Activated CD4-positive, alpha-beta T cell treated with anti-CD3 and anti-CD28 coated beads for 36 hours (primary cell): ENCODE measurements at places on chromosomes 2 and 18.

DNA sequence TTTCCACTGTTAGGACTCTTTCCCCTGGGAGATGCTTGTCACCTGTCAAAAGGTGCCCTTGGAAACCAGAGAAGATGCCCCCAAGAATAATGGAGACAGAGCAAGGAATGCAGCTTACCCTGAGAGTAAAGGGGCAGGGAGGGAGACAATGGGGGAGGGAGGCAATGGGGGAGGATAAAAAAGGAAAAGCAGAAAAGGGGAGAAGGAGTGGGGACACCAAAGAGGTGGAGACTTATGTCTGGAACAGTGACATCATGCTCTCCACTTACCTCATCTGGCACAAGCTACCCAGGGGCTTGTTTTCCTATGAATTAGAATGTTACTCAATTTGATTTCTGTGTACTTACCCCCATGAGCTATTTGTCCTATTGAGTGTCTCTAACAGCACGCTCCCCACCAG lies 67.9 kb downstream of the MRO start:
- no peak for DNase-seq

DNA sequence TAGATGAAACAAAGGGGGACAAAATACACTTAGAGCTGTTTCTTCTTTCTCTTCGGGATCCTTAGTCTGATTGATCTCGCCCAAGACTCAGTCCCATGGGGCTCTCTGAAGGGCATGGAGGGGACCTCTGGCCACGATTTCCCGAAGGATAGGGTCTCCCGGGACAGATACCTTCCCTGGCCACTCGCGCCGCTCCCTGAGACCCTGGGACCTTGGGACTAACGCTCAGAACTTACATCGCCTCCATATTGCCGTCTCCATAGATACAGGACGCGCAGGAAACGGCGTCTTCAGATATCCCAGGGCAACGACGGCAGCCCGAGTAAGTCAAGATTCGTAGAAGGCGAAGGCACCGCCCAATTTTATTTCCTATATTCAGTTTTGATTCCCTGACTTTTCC lies at the start of gene CFAP65:
Gene CFAP65, minus strand, starts transcription at position 265 of the 400 bp plus-strand sequence. CDS start 2,468 bp downstream, outside the sequence.
- peak; percentile 70 for DNase-seq

DNA sequence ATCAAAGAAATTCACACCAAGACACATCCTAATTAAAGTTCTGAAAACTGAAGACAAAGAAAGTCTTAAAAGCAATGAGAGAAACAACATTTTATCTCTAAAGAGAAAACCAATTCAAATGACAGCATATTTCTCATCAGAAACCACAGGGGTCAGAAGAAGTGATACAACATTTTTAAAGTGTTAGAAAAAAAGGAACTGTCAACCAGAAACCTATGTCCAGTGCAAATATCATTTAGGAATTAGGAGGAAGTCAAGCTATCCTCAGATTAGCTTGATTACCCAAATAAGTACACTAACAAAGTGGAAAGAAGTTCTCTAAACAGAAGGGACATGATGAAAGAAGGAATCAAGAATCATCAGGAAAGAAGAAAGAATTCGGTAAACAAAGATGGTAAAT lies 59.5 kb upstream of the BCL2L11 start:
- no peak for DNase-seq

- DNase-seq = no peak
These were observed 125.8 kb downstream of the GALNT14 start for GRCh38 chr2:31012406-31012805.

DNA sequence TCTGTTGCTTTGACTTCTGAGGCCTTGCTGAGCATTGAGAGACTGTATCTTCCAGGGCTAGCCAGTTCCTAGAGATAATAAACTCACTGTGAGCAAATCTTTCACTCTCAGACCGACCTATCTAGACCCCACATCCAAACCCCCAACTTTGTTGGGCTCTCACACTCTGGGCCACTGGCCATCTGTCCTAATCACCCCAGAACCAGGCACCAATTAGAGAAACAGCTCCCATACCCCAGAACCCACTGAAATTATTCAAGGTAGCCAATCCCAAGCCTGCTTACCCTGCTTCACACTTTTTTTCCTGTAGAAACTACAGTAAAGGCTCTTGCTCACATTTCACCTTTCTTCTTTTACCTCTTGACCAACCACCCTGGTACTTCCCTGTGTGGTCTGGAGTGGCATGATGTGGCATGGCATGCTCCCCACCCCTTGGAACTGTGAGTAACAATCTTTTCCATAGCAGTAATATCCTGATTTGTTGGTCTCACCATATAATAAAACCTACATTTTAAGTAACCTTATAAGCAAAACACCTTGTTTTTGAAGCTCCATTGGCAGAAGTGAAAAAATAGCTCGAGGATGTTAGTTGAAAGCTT lies 55.2 kb downstream of the ANKRD12 start:
- DNase-seq = no peak

GRCh38 chr2:120761164-120761861 lies 25.6 kb downstream of the GLI2 start:
- DNase-seq = peak; percentile 1

DNA sequence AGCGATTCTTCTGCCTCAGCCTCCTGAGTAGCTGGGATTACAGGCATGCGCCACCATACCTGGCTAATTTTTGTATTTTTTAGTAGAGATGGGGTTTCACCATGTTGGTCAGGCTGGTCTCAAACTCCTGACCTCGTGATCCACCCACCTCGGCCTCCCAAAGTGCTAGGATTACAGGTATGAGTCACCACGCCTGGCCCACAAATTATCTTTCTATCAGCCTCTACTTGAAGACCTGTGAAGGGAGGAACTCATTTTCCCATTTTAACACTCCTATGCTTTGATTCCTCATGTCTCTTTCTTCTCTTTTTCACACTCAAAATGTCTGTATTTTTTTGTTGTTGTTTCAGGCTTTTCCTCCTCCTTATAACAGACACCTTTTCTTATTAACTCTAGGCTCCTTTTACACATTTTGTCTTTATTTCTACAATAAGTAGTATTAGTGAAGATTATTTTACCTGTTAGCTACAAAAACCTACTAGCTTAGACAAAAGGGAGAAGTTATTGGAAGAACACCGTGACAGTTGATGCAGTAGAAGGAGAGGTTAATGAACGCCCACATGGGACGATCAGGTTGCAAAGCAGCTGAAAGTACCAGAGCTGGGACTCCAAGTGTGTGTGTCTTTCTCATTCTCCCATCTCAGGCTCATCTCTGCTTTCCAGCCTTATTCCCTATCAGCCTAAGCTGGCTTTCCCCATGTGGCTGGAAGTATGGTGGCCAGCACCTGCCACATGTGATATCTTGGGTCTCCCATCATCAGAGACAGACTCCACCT lies 97.6 kb upstream of the AGAP1 start:
- DNase-seq = no peak

DNA sequence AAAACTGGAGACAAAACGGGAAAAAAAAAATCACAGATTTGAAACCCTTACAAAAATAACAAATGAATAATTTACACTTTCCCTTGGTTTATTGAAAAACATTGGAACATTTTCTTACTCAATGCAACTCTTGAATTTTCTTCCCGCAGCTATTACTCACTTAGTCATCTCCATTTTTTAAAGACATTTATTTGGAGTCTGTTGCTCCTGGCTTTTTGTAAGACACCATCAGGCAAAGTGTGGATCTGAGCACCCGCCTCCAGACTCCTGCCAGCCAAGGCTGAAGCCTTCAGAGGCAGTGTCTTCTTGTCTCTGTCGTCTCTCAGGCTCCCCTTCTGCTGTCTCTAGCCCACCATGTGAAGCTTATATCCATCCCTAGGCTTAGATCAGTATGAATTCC lies 46.2 kb downstream of the TRIB2 start:
- no peak for DNase-seq

DNA sequence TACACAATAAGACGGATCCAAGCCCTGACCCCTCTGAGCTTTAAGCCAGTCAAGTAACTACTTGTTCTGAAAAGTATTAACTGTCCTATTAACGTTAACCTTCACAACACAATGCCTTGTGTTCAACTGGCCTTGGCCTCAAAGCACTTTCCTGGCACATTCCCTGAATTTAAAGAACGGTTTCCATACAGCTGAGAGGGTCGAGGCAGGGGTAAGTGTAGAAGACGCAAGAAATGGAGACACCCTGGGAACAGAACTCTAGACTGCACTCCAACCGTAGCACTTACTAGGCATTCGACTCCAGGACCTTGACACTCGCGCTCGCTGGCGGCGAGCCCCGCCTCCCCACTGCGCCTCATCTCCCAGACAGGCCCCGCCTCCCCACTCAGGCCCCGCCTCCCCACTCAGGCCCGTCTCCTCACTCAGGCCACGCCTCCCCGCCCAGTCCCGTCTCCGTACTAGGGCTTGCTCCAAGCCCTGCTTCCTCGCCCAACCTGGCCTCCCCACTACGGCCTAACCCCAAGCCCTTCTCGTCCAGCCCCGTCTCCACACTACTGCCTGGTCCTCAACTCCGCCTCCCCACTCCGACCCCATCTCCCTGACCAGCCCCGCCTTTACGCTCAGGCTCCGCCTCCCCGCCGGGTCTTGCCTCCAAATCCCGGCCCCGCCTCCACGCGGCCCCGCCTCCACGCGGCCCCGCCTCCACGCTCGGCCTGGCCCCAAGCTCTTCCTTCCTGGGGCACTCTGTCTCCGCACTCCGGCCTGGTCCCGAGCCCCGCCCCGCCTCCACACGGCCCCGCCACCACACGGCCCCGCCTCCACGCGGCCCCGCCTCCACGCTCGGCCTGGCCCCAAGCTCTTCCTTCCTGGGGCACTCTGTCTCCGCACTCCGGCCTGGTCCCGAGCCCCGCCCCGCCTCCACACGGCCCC lies 887 bp upstream of the TMEM87B start:
- peak; percentile 99 for DNase-seq

DNA sequence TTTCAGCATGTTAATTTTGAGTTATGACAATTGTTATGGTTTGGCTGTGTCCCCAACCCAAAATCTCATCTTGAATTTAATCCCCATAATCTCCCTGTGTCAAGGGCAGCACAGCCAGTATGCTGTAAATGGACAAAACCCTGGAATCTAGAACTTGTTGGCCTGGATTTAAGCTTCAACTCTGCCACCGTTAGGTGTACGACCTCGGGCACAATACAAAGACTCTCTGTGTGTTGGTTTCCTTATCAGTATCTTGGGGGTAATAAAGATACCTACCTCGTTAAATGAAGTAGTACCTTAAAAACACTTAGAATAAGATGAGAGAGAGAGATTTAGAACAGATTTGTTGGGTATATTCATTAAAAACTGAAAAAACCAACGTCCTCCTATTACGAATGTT lies 106.5 kb downstream of the CDH19 start:
- DNase-seq = no peak

DNA sequence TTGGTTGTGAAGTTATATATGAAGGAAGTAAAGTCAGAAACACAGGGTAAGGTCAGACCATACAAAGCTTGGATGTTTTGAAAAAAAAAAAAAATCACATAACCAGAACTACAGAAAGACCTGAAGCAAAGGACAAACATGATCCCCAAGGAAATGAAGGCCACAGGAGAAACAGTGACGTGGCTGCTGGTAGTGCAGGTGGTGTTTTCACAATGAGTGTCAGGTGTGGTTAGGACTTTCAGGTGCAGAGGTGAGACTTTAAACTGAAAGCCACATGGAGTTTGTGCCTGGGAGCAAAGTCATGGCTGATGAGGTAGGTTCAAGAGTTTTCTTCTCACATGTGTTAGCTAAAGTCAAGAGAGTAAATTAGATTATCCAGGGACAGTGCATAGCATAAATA lies 270.7 kb downstream of the PIEZO2 start:
- DNase-seq = no peak

- DNase-seq = no peak
These were observed 46.7 kb downstream of the TANC1 start for GRCh38 chr2:159015174-159015573.

GRCh38 chr18:62928326-62928725 lies 213.0 kb downstream of the PHLPP1 start:
- DNase-seq = no peak

DNA sequence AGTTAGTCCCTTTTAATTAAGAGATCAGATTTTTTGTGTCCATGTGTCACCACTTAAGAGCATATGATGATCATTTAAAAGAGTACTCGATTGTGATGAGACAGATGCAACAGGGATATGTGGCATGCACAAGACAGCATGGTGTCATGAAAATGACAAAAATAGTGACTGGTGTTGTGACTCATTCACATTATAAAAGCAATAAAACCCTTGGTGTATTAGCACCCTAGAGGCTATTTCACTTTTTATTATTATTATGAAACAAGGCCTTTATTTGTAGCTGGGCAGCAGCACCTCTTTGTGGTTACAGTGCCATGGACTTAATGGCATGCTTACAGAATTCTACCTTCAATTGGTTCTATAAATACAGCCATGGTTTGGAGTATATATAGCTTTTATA lies 1296.0 kb upstream of the ZEB2 start:
- no peak for DNase-seq

DNA sequence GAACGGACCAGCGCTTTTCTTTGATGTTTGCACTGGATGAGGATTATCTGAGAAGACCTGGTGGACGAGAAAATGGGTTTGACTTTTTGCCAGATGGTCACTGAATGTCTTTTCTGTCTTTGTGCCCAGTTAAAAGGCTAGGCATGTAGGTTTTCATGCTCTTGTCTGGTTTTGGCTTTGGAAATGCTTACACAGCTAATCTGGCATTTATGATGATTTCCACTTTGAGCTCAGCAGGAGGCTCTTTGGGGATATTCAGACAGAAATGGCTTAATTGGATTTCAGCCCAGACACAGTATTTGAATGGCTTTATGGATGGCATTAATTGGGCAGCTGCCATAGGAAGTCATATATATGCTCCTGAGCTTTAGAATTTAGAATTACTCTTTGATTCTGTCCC lies 59.6 kb downstream of the NCK2 start:
- DNase-seq = no peak

DNA sequence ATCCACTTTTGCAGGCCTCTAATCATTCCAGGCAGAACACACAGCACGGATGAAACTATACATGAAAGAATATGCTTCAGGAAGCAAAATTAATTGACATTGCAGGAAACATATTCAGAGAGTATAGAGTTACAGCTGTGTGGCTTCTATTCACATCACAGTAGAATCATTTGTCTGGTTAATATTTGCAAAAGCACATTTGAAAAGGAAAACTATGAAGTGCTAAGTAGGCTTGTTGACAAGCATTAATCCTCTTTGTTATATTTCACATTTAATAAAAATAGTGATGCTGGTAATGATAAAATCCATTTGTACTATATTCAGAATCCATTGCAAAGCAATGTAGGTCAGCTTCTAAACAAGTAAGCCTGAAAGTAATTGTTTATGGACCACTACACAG lies 32.2 kb upstream of the PIK3C3 start:
- no peak for DNase-seq

- no peak for DNase-seq
These were observed 28.0 kb downstream of the DNER start for GRCh38 chr2:229686122-229686919.

DNA sequence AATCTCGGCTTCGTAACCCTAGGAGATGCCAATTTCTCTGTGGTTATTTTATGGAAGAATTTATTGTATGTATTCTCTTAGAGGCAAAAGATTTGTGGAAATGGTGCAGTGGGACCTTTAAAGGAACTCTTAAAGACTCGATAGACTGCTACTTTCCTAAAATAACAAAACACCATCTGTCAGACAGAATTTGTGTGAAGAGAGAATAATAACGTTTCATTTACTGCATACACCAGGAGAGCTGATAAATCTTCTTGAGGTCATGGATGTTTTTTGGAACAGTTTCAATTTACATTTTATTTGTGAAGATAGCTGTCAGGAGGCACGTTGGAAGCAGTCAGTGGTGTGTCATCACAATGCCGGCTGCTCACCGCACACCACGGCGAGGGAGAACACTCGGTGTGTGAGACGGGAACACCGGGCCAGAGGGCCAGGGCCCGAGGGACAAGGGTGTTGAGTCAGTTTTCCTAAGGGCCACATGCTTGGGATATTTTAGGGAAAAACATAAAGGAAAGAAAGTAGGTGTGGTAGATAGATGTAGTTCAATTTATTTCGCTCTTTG lies 1681.0 kb upstream of the DDX18 start:
- no peak for DNase-seq
